ENCODE measurements at places on chromosomes 4 and X. TPM values are rescaled to one million over a fixed set of nuclear protein-coding genes. Genes with fewer than 3 reads are reported as not detected.

DNA sequence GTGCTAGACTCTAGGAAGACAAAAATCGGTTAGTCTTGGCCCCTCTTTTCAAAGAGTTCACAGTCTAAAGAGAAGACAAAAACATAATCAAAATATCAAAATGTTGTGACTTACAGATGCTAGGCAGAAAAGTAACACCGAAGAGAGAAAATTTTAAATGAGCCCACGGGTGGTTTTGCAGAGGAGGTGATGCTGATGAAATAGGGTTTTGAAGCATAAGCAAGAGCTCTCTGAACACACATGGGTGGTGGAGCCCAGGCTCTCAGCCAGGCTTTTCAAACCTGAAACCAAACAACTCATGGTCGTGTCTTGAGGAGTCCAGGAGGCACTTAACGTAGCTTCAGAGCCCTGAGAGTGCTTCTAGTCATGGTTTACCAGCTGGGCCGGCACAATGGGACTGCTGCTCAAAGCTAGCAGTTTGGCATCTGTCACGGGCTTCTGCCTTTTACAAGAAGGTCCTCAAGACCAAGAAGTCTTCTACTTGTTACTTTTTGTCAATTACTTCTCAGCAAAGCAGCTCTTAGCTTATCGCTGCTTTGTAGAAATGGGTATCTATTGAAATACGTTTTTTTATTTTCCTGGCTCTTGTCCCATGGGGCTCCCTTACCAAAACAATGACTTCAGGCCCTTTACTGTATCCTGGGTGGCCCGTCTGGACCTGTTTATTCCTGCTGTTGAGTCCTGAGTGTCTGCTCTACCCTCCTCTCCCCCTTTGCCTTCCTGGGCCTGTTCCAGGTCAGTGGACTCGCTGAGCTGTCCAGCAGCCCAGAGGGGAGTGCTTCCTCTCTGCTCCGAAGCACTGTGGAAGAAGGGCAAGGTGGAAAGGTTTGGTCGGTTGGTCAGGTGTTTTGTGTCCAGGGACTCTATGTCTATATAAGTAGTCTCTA, 69.5 kb downstream of the TNIP2 start:
- DNase-seq, result no peak

GRCh38 chr4:141899103-141899502, 262.7 kb downstream of the IL15 start:
- no peak for DNase-seq

DNA sequence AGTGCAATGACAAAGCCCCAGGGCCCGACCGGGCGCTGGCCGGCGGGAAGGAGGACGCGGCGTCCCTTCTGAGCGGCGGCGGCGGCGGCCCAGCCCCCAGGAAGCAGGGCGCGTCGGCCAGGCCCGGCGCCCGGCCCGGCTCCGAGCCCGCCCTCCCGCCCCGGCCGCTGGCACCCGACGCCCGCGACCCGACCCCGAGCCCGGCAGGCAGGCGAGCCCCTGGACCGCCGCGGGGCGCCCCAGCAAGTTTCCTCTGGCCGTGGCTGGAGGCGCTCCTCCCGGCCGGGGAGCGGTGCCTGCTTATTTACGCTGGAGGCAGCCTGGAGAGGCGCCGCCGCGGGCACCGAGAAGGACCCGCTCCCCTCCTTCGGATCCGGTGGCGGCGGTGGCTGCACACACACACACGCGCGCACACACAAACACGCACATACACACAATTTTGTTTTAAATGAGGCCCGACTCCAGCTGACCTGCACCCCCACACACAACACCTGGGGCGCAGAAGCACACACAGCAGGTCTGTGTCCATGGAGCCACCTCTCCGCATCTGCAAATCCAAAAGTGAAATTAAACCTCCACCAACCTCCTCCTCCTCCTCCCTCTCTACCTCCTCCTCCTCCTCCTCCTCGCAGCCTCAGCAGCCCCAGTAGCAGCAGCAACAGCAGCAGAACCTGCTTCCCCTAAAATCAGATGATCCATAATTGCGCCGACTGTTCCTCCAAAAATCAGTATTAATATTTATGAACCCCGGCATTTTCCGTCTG, 669 bp downstream of the IRF2 start:
- no peak for DNase-seq

EPGN gene
- total RNA-seq, result 146 TPM

MAML3 gene
- 12.0 TPM for total RNA-seq

GRCh38 chr4:139550724-139551429, 5.1 kb downstream of the SETD7 start:
- no peak for DNase-seq

GRCh38 chr4:167088115-167088514, 146.2 kb downstream of the SPOCK3 start:
- DNase-seq, result no peak

FAM47E gene
- total RNA-seq, result 0.78 TPM

DNA sequence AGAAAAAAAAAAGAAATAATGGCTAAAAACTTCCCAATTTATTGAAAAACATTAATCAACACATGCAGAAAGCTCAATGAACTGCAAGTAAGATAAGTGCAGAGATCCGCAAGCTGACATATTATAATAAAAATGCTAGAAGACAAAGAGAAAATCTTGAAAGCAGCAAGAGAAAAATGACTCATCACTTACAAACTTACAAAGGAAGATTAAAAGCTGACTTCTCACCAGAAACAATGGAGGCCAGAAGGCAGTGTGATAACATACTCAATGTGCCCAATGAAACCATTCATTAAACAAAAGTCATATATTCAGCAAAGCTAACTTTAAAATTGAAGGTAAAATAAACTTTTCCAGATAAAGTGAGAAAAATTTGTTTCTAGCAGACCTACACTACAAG, 7.3 kb upstream of the BRWD3 start:
- no peak for DNase-seq

DNA sequence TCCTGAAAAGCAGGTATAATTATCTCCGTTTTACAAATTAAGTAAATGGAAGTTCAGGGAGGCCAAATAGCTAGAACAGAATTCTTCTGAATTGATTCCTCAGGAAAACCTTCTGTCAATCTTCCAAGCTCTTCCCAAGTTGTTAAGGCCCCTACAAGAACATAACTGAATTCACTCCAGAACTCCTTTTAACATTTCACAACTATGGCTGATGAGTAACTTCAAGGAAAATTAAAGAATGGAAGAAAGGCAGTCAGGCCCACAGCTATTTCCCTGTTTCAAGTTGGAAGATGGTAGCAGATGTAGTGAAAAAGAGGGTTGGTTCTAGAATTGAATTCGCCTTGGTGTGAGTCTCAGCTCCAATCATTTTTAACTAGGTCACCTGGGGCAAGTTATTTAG, 15.9 kb downstream of the SETD7 start:
- DNase-seq, result no peak

DNA sequence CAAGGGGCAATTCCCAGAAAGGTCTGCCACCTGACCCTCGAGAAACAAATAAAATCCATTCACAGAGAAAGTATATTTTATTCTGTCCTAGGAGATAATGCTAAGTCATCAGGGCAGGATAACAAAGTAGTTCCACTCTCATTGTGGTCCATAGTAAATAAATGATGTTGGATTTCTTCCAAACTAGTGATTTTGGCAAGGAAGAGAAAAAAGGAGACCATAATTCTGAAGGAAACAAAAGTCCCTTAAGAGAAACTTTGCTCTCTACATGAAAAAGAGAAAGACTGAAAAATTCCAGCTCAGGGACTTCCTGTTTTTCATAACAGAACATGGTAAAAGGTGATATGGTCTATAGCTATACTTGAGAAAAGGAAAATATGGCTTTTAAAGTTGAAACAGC, 71.5 kb upstream of the DDX60 start:
- no peak for DNase-seq

DNA sequence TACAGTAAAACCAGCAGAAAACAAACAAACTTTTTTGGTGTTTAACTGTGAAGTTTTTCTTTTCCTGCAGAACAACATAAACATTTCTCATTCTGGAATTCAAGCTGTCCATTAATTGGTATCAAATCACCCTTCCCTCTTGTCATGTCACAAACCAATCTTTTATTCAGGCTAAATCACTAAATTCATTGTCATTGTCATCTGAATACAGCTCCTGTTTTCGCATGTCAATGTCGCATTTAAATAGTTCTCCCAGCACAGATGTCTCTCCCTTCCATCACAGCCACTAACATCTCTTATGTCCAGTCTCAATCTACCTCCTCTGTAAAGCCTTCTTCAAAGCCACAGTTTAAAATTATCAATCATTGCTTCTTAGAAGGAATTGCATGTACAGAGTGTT, 192.1 kb upstream of the PCDH10 start:
- no peak for DNase-seq

BEND2 gene
- total RNA-seq, result not detected

GRCh38 chrX:111088628-111089027, 7.4 kb upstream of the PAK3 start:
- DNase-seq, result no peak

- no peak for DNase-seq
These were observed 3.8 kb downstream of the ANTXR2 start for GRCh38 chr4:80069108-80069836.

- no peak for DNase-seq
These were observed 24.5 kb upstream of the SORBS2 start for GRCh38 chr4:185836241-185837084.

GPRASP1 gene
- total RNA-seq, result 0.94 TPM

- no peak for DNase-seq
These were observed 14.2 kb upstream of the RPS6KA3 start for GRCh38 chrX:20280938-20281337.

HELT gene
- not detected for total RNA-seq

GABRG1 gene
- 0.92 TPM for total RNA-seq

DNA sequence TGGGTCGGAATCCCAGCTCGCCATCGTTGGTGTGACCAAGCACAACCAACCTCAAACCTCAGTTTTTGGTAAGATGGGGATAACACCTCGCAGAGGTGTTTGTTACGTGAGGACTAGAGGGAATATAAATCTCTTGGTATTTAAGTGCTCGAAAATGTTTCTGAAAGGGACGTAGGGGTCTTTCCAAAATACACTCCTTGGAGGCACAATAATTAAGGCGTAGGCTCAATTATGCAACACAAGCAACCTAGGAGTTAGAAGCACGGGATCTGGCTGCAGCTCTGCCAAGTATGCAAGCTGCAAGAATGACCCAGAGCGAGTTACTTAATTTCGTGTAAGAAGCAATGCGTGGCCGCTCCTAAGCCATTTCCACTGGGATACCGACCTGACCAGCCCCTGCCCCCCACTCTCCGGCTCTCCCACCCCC, 552 bp downstream of the ADH5 start:
- peak; percentile 40 for DNase-seq

ZNF827 gene
- total RNA-seq, result 4.1 TPM

DNA sequence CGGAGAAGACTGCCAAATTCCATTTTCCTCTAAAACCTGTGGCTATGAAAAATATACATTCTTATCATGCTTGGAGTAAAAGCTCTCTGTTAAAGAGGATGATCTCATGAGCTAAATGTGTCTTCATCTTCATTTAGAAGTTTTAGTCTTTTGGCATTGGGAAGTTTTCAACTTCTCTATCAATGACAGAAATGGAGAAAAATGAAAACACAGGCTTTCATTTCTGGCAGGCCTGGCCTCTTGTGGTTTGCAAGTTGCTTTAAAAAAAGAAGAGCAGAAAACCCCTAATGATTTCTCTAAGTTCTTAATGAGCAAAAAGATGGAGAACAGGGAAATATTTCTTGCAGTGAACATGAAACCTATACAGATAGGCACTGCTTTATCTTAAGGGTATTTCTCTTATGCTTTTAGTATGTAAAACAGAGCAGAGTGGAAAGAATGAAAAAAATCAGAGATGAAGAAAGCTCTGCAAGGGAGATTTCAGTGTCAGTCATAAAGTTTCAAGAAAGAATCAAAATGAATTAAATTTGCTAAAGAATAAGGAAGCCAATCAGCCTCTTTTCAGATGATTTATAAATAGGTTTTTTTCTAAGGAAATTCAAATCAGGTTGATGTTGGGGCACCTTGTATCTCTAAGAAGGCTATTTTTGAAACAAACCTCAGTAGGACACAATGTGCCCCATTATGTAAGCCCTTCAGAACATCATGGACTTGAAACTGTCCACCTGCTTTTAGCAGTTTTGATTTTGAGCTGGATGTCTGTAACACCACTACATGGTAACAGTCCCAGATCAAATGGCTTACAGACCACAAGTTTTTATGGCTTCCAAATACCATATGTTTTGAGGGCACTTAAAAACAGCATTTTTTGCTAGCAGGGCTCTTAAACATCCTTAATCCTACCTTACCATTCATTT, 225.0 kb downstream of the GRIA3 start:
- DNase-seq, result no peak

TEX13D gene
- not detected for total RNA-seq

DNA sequence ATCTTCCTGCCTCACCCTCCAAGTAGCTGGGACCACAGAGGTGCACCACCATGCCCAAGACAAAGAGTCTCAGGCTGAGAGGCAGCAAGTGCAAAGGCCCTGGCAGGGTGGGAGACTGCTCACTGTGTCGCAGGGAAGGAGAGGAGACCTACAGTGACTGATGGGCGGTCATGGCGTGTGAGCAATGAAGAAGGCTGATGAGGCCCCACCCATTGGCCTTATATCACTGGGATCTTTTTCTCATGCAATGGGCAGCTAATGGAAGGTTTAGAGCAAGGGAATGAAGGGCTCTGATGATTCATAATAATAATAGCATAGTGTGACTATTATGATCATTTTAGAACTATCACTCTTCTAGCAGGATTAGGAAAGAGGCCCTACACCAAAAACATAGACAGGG, 20.9 kb downstream of the FAM9C start:
- no peak for DNase-seq

DNA sequence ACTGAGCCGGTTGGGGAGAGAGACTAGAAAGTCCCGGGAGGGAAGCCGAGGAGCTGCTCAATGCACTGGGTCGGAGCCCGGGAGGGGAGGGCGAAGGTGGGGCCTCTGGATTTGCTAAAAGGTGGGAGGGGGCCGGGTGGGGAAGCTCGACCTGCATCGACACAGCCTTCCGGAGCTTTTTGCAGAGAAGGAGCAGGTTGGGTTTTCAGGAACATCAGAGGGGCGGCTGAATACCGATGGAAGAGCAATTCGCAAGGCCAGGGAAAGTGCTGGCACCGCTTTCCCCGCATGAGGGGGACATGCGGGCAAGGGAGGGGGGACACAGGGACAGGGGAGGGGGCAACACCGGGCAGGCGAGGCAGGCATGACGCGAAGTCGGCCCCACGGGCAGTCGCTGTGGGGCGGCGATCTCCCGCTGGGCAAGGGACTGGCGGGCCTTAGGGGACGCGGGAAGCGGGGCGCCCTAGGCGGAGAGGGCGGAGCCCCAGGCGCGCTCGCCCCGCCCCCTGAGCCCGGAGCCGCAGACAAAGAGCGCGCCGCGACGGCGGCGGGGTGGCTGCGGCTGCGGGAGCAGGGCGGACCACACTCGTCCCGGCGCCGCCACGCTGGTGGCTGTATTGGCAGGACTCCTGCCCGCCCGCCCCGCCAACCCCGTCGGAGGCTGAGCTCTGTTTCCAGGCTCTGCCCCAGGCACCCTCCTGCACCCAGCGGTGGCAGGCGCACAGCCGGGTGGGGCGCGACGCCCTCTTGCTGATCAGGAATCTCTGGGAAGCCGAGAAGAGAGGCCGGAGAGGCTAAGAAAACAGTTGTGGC, 11.6 kb downstream of the PDZD4 start:
- DNase-seq, result peak; percentile 19
